ENCODE measurements at places on chromosomes 2 and 18. TPM values are rescaled to one million over a fixed set of nuclear protein-coding genes. Genes with fewer than 3 reads are reported as not detected.

Gene RAB1A
- 70.3 TPM for total RNA-seq

Gene COL6A3
- 24.9 TPM for total RNA-seq

- DNase-seq: no peak
Observed at GRCh38 chr2:10333247-10333613, 30.5 kb downstream of the HPCAL1 start.

DNA sequence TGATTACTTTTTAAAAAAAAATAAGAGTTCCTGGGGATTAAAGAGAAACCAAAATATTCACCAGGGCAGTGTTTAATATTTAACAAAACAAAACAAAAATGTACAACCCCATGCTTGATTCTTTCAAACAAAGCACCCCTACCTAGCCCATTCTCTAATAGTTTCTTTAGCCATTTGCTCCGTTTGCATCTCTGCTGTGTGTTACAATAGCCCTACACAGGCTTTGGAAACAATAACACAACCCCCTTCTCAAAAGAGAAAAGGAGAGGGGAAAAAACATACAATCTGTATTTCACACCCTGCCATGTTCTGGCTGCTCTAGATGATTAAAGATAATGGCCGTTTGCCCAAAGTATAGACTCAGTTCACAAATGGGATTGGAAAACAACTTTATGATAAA lies 302.9 kb downstream of the CPS1 start:
- DNase-seq: no peak

DNA sequence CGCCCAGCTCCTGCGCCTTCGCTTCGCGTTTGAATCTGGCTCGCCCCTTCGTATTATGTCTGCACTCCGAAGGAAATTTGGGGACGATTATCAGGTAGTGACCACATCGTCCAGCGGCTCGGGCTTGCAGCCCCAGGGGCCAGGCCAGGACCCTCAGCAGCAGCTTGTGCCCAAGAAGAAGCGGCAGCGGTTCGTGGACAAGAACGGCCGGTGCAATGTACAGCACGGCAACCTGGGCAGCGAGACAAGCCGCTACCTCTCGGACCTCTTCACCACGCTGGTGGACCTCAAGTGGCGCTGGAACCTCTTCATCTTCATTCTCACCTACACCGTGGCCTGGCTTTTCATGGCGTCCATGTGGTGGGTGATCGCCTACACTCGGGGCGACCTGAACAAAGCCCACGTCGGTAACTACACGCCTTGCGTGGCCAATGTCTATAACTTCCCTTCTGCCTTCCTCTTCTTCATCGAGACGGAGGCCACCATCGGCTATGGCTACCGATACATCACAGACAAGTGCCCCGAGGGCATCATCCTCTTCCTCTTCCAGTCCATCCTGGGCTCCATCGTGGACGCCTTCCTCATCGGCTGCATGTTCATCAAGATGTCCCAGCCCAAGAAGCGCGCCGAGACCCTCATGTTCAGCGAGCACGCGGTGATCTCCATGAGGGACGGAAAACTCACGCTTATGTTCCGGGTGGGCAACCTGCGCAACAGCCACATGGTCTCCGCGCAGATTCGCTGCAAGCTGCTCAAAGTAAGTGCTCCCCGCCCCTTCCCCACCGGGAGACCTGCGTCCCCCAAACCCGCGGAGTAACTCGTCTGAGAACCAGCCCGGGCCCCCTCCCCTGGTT lies 453 bp downstream of the KCNJ3 start:
- no peak for DNase-seq

Measured in liver (tissue), 10 donors.